ENCODE measurements at places on chromosomes 1 and 21. TPM values are rescaled to one million over a fixed set of nuclear protein-coding genes. Genes with fewer than 3 reads are reported as not detected.

Gene JUN
- 36.0 TPM for total RNA-seq

Gene MLLT11
- 11.5 TPM for total RNA-seq

Gene TIE1
- 4.6 TPM for total RNA-seq

Gene FNDC10
- 0.86 TPM for total RNA-seq

Gene RBP7
- total RNA-seq, result not detected

Gene UBL4B
- not detected for total RNA-seq

Gene LINGO4
- total RNA-seq, result not detected

Gene PLCH2
- not detected for total RNA-seq

Gene OLFML2B
- 2.0 TPM for total RNA-seq

Gene FMO3
- not detected for total RNA-seq

Gene GUCA2A
- not detected for total RNA-seq

Gene LAMC1
- total RNA-seq, result 217 TPM

Gene LRRC71
- total RNA-seq, result not detected

Gene FOXO6
- not detected for total RNA-seq

Gene SETSIP
- not detected for total RNA-seq

Gene F13B
- total RNA-seq, result not detected

Gene GPR137B
- 11.9 TPM for total RNA-seq

Gene FNBP1L
- total RNA-seq, result 8.1 TPM

Gene MTFR1L
- total RNA-seq, result 46.8 TPM

Gene CLIC6
- total RNA-seq, result not detected

Gene DPYD
- 24.8 TPM for total RNA-seq

Gene SMIM1
- total RNA-seq, result 1.7 TPM

Gene NUP133
- 30.3 TPM for total RNA-seq

Gene KANK4
- not detected for total RNA-seq

Gene FAM131C
- not detected for total RNA-seq

Gene SPATA45
- total RNA-seq, result not detected

Gene MRPL9
- total RNA-seq, result 118 TPM

Gene GJA5
- total RNA-seq, result not detected

Gene CCDC30
- total RNA-seq, result 0.71 TPM

Gene KRTAP19-1
- not detected for total RNA-seq

Gene KHDRBS1
- total RNA-seq, result 95.7 TPM

Gene SH2D1B
- total RNA-seq, result not detected

Gene TMPRSS2
- total RNA-seq, result not detected

Gene GBP4
- 0.58 TPM for total RNA-seq

Gene HES3
- not detected for total RNA-seq

Gene TAS1R3
- 0.18 TPM for total RNA-seq

Gene ZSCAN20
- total RNA-seq, result 4.3 TPM

Gene NBPF8
- 4.1 TPM for total RNA-seq

Gene PLA2G2D
- total RNA-seq, result not detected

Gene GJA9
- total RNA-seq, result not detected

Gene XPR1
- total RNA-seq, result 14.4 TPM

Gene MARK1
- 0.29 TPM for total RNA-seq

Gene PCBP3
- total RNA-seq, result 2.9 TPM

Gene HES2
- not detected for total RNA-seq

Gene LCE3E
- total RNA-seq, result not detected

Gene TMPRSS15
- not detected for total RNA-seq

Gene A3GALT2
- total RNA-seq, result not detected

Gene RGS8
- not detected for total RNA-seq
